ENCODE measurements at places on chromosomes 1 and 21.

GRCh38 chr1:101769520-101769919 lies 227.2 kb downstream of the OLFM3 start:
- peak; percentile 38 for DNase-seq

GRCh38 chr21:43366656-43367055 lies 60.3 kb downstream of the SIK1 start:
- DNase-seq: no peak

- peak; percentile 27 for DNase-seq
Measured at GRCh38 chr1:96865731-96866685, 144.4 kb downstream of the PTBP2 start.

DNA sequence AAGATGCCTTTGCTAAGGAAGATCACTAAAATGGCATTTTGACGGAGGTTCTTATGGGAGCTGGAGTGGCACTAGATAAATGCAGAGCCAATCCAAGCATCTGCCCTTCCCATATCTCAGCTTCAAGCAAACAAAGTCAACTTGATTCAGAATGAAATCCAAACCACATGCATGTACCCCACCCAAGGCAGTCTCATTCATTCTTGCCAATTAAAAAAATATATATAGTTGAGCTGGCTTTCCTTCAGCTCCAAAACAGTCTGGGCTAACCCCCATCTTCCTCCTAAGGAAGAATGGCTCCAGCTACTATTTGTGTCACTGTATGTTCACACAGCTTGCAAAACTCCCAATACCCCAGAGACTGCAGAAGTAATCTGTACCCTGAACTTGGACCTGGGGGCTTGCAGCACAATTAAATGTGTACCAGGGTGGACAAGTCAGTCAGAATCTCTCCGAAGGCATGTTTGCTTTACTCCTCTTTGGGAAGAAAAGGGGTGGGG lies 35.4 kb downstream of the GPR3 start:
- DNase-seq: no peak

- peak; percentile 63 for DNase-seq
Measured at GRCh38 chr1:61050541-61051442, 31.6 kb upstream of the NFIA start.

GRCh38 chr1:236953151-236953700 lies 51.0 kb downstream of the MT1HL1 start:
- DNase-seq: no peak

GRCh38 chr1:4594286-4594991 lies 60.0 kb upstream of the AJAP1 start:
- DNase-seq: no peak

- no peak for DNase-seq
Measured at GRCh38 chr1:39462074-39462473, 29.4 kb upstream of the BMP8A start.

GRCh38 chr1:65056866-65057265 lies 90.5 kb upstream of the JAK1 start:
- no peak for DNase-seq

DNA sequence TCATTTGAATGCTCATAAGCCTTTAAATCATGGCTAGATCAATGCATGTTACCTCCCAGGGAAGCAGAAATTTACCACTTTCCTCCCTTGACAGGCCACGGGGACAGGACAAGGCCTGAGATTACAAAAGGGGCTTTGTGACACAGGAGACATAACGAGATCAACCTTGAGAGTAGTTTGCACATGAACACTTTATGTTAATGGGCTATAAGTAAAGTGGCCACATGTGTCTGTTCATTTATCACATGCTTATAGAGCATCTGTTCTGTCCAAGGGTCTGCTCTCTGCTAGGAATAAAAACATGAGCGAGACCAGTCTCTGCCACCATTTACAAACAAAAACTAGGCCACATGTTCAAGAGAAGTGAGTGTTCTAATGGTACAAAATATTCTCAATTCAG lies 144.1 kb upstream of the C8B start:
- DNase-seq: no peak

DNA sequence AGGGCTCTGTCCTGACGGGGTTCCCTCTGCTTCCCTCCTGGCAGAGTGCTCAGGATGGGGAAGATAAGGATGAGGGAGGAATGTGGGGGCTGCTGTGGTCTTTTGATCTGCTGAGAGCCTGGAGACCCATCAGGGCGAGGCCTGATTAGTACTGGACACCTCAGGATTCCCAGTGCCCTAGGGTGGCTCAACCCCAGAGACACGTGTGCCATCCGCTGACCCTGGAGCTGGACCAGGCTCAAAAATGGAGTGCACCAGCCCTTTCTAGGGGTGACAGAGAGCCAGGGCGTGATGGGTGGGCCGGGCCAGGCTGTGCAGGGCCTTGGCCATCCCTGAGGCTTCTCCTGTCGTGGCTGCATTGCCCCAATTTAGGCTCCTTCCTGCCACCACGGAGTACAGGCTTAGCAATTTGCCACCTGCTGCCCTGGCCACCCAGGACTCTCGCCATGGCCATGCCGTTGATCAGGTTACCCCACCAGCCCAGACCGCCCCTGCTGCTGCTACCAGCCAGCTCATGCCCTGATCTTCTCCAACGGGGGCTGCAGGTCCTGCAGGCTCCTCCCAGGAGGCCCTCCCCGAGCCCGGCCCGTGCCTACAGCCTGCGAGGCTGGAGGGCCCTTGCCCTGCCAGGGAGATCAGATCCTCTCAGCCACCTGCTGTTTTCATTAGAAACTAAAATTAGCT lies 9.5 kb downstream of the WNT4 start:
- no peak for DNase-seq

- no peak for DNase-seq
Measured at GRCh38 chr1:37064039-37064438, 29.7 kb upstream of the GRIK3 start.

GRCh38 chr1:201419746-201420607 lies 1.6 kb downstream of the TNNI1 start:
- no peak for DNase-seq

- no peak for DNase-seq
Measured at GRCh38 chr1:54978528-54979326, 1.7 kb upstream of the TMEM61 start.

- DNase-seq: no peak
Measured at GRCh38 chr1:158274797-158275196, 14.9 kb upstream of the CD1C start.

DNA sequence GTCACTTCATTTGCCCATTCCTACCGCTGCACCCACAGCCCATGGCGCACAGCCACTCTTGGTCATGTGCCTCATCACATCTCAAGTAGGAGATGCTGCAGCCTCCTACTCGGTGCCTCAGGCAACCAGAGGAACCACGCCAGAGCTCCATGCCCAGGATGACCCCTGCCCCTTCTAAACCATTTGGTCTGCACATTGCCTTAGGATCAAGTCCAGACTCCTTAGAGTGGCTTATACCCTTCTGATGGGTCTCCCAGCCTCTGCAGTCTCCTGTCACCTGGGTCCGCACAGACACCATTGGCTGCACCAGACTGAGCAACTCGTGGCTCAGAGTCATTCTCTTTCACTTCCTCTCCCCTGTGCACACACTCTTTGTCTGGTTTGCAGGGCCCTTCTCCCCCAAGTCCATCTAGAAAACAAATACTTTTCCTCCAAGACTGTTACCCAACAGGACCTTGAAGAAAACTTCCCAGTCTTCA lies 2.2 kb upstream of the ADORA3 start:
- no peak for DNase-seq

DNA sequence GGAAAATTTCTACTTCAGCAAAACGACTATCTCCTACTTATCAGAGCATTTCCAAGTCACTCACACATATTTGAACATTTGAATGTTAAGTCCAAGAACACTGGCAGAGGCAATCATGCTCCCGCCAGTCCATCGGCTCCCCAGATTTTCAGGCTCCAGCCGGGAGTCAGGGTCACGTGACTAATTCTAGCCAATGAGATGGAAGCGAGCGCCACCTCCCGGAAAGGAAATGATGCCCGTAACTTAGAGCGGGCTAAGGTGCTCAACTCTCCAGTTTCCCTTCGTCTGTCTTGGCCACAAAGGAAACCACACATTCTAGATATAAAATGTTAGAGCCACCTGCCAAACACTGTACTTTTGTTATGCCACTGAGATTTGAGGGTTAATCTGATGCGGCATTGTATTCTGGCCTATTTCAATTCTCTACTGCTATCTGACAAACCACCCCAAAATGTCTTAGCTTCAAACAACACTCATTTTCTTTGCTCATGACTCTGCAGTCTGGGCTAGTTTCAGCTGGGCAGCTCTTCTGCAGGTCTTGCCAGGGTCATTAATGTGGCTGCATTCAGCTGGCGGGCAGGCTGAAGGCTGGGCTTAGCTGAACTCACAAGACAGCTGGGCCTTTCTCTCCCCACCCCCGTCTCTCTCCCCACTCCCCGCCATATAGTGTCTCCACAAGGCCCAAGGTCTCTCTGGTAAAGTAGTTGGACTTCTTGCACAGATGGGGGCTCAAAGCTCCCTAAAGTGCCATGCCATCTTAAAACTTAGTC lies 16.5 kb upstream of the LHX4 start:
- DNase-seq: peak; percentile 78

DNA sequence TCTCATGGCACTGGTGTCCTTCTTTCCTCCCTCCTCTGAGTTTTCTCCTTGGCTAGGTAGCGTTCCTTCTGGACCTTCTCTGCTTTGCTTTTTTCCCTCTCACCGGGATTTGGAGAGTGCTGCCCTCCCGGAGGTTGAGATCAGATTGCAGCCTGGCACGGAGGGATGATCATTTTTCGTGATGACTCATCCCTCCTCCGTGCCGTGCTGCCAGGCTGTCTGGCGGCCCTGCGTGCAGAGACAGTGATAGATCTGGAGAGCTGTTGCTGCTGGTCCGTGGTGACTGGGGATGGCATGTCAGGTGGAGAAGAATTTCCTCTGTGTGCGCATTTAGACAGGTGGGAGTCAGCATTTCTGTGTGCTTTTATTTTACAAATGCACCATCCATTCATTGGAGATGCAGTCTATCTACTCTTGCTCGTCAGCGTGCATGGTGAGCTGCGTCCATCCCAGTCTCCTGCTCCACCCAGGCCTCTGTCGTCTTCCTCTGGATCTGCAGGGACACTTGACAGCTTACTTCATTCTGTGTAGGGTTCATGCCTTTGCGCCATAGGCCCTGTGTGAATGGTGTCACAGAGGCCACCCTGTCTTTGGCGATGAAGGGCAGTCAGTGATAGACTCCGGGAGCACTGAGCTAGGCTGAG lies 104.4 kb downstream of the PCBP3 start:
- DNase-seq: no peak

- no peak for DNase-seq
Measured at GRCh38 chr1:114345930-114346479, 165.0 kb downstream of the TRIM33 start.

DNA sequence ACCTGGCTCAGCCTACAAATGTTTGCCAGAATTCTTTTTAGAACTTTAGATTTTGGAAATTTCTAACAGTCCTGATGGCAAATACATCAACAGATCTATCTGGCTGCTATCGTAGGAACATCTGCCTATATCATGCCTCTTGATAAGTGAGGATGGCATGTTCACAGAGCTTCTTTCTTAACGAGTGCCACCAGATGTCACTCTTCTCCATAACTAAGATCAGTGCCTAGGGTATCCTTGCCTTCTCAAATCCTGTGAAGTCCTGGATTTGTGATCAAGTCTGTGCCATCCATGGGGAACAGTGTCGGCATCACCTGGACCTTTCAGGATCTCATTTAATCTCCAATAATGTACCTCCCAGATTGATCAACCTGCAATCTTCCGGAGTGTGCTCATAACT lies 36.5 kb upstream of the CD5L start:
- DNase-seq: peak; percentile 48

- no peak for DNase-seq
Measured at GRCh38 chr1:178573330-178573729, 60.4 kb downstream of the TEX35 start.

- DNase-seq: no peak
Measured at GRCh38 chr1:167456524-167456923, 61.8 kb downstream of the CD247 start.

DNA sequence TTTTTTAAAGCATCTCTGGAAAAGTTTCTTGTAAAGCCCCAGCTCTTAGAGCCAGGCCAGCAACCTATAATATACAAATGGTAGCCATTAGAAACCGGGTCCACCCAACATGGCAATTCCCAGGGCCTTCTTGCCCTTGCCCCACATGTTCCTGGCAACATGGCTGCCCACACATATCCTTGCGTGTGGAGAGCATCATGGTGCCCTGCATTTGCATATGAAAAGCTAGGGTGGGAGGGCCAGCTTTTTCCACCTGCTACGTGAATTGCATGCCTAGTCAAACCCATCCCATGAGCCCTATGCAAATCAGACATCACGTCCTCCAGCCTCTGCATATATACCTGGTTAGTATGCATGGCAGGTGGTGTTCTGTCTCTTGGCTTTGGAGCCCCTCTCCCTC lies 88.2 kb downstream of the RABGAP1L start:
- no peak for DNase-seq

GRCh38 chr1:180365039-180365438 lies 135.0 kb downstream of the LHX4 start:
- no peak for DNase-seq

DNA sequence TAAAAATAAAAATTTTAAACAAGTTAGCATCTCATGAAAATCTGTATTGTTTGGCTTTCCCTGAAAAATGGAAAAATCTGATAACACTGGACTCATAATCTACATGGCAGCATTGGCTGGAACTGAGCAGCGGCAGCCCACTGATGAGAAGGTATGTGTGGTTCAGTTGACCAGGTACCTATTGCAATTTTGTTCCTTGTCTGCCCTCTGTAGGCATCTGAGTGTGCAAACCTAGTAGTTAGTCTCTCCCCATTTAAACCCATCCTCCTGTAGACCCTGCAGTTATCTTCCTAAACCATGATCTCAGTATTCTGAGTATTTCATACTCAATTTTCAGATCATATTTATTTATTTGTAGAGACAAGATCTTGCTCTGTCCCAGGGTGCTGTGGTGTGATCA lies 59.4 kb upstream of the SERBP1 start:
- peak; percentile 50 for DNase-seq

- DNase-seq: peak; percentile 86
Measured at GRCh38 chr1:11645670-11646265, 8.5 kb downstream of the FBXO2 start.

- no peak for DNase-seq
Measured at GRCh38 chr1:116808200-116808847, 54.1 kb downstream of the CD2 start.

- DNase-seq: peak; percentile 79
Measured at GRCh38 chr1:151716771-151717631, at the start of gene CELF3. Gene CELF3, minus strand, starts transcription at chr1:151716803. Its CDS starts 783 bp downstream, at chr1:151716020.

DNA sequence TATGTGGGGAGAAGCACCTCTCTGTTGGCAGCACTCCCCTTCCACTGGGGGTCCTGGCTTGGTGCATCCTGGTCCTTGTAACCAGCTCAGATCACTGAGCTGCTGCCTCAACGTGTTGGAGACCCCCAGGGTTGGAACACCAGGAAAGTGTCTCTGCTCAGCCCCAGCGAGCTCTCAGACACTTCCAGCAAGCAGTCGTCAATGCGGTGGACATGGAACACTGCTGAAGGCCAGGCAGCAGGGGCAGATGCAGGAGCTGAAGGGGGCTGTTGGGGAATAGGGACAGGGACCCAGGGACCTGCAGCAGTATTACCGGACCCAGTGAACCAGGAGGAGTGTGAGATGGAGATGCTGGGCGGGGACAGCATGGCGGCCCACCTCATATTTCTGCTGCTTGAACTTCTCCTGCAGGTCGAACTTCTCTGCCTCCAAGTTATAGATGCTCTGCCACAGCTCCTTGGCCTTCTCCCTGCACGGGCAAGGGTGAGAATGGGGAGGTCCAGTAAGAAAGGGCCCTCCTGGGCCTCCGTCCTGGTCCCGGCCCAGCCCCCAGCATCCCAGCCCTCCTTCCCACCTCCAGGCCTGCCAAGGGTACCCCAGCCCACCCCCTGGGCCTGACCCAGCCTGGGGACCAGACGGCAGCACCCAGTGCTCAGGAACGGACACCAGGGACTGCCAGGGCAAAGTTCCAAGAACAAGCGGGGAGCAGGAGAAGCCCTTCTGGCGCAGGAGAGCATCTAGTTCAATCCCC lies 16.4 kb downstream of the TNNT2 start:
- no peak for DNase-seq

GRCh38 chr1:198088360-198089071 lies 68.3 kb upstream of the NEK7 start:
- DNase-seq: peak; percentile 83

All from OCI-M1 (cell line).